NCI-H1105 (cell line): ENCODE measurements at places on chromosomes 16 and 17.
A peak's percentile ranks its signal among the peaks of the same experiment; 100 is the strongest.

- no peak for DNase-seq
Measured at GRCh38 chr17:15263680-15264079, 1.4 kb downstream of the PMP22 start.

DNA sequence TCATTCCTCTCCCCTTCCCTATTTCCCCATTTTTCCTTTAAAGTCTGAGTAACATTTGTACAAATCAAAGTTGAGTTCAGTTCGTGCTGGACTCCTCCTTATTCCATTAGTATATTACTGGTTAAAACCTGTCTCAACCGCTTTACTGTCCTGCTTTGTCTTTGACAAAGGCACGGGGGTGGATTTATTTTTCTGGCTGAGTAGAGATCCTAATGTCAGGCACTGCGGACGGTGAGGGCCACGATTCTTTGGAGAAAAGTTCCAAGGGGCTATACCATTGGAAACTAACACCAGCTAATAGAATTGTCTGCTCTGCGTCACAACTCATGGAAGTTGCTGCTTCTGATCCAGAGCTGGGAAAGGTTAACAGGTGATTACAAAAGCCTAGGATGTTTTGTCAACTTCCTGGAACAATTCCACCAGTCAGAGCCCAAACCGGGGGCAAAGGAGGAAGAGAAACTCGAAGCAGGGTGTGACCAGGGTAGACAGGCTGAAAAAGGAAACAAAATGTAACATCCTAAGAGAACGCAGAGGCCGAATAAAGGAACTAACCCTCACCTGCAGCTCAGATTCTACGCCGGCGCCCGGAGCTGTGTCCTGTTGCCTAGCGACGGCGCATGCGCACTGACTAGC, 12.4 kb downstream of the TAT start:
- DNase-seq: no peak

- no peak for DNase-seq
Measured at GRCh38 chr17:74623693-74624093, at the start of gene CD300E. CD300E (minus strand) TSS chr17:74623738; CDS start chr17:74623621, 117 bp downstream.

DNA sequence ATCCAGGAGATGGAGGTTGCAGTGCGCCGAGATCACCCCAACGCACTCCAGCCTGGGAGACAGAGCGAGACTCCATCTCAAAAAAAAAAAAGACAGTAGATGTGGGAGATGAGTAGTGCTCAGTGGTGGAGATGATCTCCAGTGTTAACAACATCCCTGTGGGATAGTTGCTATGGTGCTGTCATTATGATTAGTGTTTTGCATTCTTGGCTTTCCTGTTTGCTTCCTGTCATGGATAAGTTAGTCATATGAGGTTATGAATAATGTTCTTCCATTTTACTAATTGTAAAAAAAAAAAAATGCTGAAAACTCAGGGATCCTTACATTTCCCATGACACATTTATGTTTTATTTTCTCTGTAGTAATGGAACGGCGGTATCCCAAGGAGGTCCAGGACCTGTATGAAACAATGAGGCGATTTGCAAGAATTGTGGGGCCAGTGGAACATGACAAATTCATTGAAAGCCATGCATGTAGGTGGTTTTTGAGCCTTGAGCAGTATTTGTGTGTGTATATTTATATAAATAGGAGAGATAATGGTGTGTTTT, 24.5 kb upstream of the DUSP14 start:
- no peak for DNase-seq

DNA sequence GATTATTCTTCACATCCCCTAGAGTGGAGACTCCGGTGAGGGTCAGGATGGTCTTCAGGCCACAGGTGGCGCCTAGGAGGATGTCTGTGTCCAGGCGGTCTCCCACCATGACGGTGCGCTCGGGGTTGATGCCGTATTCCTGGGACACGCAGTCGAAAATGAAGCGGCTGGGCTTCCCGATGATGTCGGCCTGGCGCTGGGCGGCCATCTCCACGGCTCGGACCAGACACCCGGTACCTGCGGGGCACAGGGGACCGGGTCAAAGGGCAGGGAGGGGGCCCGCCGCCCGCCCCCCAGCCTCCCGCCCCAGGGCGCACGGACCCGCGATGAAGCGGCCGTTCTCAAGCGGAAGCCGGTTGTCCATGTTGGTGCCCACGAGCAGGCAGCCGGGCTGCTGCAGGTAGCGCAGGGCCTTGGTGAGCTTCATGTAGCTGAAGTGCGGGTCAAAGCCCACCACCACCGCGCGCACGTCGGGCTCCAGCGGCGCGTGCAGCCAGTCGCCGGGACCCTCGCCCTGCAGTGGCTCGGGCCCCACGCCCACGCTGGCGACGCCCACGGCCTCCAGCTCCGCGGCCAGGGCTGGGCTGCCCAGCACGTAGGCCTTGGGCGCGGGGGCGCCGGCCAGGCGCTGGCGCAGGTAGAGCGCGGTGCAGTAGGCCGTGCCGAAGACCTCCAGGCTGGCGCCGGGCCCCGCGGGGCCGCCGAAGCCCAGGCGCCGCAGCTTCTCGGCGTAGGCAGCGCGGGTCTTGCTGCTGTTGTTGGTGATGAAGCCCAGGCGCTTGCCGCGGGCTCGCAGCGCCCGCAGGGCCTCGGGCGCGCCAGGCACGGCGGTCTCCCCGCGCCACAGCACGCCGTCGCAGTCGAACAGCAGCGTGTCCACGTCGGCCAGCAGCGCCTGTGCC, 572 bp downstream of the PGP start:
- DNase-seq: no peak

GRCh38 chr16:50103764-50104163, 38.0 kb downstream of the HEATR3 start:
- DNase-seq: no peak

DNA sequence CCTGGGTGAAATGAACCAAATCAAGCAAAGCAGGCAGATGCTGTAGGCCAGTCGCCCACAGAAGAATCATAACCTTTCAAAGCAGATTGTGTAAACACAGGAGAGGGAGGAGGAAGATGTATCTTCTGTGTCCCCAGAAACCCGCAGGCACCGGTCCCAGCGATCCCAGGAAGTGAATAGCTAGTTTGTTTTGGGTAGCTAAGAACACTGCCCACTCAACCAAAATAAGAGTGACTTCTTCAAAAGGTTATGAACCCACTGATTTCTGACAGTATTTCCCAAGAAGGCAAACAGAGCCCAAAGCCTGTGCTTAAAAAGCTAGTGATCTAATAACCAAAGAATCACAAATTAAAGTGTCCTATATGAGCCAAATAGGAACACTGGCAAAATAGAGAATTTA, 67.8 kb downstream of the GRIN2A start:
- DNase-seq: no peak

- no peak for DNase-seq
Measured at GRCh38 chr17:79039886-79040285, 15.9 kb downstream of the C1QTNF1 start.

GRCh38 chr16:17474037-17474436, 3.3 kb upstream of the XYLT1 start:
- DNase-seq: no peak

DNA sequence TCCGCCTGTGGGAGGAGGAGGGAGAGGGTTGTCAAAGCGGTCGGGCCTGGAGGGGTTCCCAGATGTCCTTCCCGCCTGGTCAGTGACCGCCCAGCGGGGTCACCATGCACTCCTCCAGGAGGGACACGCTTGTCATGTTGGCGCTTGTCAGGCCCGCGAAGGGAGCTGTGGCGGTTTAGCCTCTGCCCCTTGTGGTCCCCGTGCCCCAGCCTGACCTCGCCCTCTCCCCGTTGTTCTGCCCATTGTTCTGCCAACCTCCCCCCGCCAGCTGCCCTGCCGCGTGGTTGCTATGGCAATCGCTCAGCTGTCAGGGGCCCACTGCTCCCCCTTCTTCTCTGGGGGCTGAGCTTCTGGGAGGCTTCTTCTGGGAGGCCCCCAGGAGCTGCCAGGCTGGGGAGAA, 146.4 kb upstream of the CIBAR2 start:
- no peak for DNase-seq

DNA sequence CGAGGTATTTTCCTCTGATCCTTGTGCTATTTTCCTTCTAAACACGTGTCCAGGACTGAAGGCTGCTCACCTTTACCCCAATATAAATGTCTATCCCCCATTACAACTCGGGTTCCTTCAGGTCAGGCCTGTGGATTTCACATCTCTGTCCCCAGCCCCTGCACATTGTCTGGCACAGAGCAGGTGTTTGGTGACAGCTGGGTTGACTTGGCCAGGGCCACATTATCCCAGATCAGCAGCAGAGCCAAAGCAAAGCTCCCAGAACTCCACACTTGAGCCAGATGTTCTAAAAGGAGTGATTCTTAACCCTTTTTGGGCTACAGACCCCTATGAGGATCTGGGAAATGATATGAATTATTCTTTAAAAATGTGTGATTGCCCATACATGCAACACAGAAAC, 18.0 kb upstream of the SPATA32 start:
- no peak for DNase-seq

GRCh38 chr17:54924405-54924804, 23.8 kb downstream of the TOM1L1 start:
- no peak for DNase-seq

DNA sequence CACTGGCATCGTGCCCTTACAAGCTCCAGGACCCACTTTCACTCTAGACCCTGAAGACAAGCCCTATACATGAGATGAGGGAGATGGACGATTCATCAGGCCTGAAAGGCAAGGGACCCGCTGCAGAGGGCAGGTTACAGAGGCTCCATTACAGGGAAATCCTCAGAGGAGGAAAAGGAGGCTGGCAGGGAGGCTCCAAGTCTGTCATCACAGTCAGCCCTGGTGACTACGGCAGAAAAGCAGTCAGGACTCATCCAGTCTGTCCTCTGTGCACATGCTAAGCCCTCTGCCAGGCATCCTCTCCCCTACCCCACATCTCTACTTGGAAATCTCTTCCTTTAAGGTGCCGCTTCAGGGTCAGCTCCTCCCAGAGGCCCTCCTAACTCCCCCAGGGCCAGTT, 197.7 kb upstream of the CDH5 start:
- DNase-seq: no peak

- DNase-seq: no peak
Measured at GRCh38 chr16:85555719-85556455, 57.2 kb upstream of the GSE1 start.

- DNase-seq: no peak
Measured at GRCh38 chr16:23554536-23554935, 2.6 kb downstream of the EARS2 start.

GRCh38 chr17:11779892-11780291, 181.6 kb downstream of the DNAH9 start:
- DNase-seq: no peak

DNA sequence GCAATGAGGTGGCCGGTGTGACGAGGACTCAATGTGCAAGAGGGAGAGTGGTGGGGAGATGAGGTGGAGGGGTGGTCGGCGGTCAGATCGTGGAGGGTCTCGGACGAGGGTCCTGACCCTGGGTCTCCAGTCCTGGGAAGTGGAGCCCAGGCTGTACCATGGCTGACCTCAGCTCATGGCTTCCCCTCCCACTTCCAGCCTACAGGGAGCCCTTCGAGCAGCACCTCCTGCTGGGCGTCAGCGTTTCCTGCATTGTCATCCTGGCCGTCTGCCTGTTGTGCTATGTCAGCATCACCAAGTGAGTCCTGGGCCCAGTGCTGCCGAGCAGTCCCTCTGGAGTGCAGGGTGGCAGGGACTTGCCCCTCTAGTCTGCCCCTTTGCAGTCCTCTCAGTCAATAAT, 41.8 kb downstream of the IL4R start:
- DNase-seq: no peak

DNA sequence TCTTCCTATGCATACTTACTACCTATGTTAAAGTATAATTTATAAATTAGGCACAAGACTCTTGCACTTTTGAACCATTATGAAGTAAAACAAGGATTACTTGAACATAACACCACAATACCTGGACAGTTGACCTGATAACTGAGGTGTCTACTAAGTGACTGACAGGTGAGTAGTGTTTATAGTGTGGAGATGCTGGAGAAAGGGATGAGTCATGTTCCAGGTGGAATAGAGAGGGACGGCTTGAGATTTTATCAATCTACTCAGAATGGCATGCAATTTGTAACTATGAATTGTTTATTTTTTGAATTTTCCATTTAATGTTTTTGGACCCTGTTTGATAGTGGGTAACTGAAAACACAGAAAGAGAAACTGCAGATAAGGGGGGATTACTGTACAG, 287.6 kb downstream of the MAP2K6 start:
- DNase-seq: no peak

GRCh38 chr17:39667945-39668924, at the start of gene PNMT:
PNMT (plus strand) TSS chr17:39668453; CDS start chr17:39668476, 23 bp downstream.
- peak; percentile 42 for DNase-seq

DNA sequence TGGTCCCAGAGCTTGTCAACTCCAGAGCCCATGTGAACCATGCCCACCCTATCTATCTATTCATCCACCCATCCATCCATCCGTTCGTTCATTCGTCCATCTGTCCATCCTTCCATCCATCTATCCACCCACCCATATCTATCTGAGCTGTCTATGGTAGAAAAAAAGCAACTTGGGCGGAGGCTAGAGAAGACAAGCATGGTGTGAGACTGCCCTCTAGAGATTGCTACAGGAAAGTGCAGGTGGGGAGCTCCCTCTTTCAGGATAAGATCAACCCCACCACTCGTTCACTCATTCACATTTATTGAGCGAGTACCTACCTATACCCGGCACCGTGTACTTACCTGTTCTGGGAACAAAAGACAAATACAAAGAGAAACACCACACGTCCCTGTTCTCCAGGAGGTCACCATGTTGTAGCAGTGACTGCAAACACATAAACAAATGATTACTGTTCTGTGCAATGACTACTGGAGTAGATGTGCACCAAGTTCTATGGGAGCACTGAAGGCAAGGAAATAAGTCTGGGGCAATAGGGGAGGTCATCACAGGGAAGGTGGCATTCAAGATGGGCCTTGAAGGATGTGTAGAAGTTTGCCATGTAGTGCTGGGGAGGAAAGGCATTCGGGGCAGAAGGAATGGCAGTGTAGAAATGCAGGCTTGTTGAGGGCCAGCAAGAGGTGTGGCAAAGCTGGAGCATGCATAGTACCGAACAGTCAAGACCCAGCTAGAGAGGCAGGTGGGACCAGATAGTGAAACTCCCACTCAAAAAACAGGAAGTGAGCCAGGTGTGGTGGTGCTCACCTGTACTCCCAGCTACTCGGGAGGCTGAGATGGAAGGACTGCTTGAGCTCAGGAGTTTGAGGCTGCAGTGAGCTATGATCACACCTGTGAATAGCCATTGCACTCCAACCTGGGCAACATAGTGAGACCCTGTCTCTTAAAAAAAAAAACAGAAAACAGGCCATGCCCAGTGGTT, 13.4 kb upstream of the ATP5MC1 start:
- DNase-seq: peak; percentile 63

- DNase-seq: no peak
Measured at GRCh38 chr17:73952480-73953205, 250.8 kb upstream of the RPL38 start.

DNA sequence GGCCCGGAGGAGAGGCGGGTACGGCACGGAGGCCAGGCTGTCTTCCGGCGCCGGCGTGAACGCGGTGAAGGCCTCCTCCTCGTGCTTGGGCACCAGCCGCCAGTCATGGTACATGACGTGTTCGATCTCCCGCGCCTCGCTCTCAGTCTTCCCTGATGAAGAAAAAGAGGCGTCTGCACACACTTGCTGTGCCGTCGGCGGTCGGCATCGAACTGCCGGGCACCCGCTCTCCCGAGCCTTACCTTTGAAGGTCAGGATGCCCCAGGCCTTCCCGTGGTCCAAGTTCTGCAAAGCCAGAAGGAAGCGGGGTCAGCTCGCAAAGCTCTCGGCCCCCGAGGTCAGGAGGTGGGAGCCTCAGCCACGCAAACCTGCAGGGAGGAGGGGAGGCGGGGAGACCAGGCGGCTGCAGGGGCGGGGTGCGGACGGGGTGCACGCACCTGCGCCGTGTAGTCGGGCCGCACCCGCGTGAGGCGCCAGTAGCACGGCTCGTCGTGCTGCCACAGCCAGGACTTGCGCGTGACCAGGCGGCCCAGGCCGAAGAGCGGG, at the start of gene EME2:
Gene EME2, plus strand, starts transcription at position 449 of the 546 bp plus-strand sequence. CDS start 418 bp downstream, outside the sequence.
- no peak for DNase-seq
